ENCODE measurements at places on chromosomes 7 and 10.

DNA sequence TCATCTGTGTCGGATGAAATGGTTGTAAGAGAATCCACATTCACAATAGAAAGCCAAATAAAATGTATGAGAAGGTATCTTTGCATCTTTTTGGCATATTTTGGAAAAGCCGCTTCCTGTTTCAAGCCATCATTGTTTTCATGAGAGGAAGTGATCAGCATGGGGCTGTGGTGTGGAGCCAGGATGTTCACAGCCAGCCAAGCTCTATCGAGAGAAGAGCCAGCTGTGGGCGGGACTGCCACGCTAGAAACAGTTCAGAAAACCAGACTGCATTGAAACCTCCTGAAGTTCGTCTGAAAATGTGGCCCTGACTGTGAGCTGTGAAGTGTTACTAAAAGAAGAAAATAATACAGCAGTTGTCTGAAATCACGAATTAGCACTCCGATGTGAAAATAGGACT, 21.2 kb upstream of the NPS start:
- no peak for DNase-seq

GRCh38 chr7:38757931-38758330, 126.8 kb upstream of the AMPH start:
- no peak for DNase-seq

DNA sequence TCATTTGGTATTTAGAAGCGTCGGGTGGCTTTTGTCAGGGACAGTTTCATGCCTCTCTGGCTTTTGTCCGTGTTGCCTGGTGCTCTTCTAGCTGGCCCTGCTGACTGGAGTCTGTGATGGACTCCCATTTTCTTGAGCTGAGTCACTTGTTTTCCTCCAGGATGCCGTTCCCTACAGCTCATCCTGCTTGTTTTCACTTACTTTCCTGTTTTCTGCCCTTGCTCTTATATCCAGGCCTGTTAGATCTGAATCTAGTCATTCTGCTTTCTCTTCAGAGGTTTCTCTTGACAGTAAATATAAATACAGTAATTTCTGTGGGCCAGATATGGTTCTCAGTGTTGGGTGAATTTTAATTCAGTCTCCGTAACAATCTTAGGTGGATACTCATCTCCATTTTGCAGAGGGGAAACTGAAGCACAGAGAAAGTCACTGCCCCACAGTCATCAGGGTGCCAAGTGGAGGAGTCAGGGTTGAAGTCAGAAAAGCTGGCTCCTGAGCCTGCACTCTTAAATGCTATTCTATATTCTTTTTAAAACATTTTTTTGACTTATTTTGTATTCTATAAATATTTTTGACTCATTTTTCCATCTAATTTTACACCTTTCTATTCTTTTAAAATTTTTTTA, 85.4 kb downstream of the CCNY start:
- DNase-seq = no peak

DNA sequence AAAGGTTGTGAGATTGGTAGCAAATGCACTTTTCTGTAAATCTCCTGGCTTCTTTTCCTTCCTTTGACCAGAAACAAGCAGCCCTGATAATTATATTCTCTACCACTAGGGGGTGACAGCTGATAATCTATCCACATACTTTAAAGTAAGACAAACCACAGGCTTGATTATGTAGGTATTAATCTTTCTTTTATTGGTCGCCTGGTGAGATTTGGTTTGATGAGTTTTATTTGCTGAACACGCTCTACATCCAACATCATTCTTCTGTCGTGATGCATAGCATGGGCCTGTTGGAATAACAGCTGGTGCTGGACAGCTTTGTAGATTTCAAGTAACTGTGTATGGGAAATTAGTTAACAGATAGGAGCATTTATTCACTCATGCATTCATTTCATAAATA, 63.5 kb downstream of the ZNF365 start:
- peak; percentile 41 for DNase-seq

GRCh38 chr10:93749218-93749799, 8.4 kb upstream of the LGI1 start:
- DNase-seq = no peak

- no peak for DNase-seq
These were observed 219.1 kb downstream of the PHTF2 start for GRCh38 chr7:78017591-78018100.

- DNase-seq = no peak
These were observed 58.3 kb downstream of the BICC1 start for GRCh38 chr10:58570979-58571378.

DNA sequence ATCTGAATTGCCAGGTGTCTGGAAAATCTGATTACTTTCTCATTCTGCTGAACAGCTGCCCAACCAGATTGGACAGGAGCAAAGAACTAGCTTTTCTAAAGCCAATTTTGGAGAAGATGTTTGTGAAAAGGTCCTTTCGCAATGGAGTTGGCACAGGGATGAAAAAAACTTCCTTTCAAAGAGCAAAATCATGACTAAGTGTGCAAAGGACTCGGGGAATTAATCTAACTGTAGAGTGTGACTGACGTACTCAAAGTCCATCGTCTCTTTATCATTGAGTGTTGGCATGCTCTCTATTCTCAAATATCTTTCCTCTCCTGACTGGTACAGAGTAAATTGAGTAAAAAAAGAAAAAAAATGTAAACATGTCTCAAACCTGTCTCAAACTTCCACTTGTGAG, 3.3 kb downstream of the NPS start:
- DNase-seq = no peak

GRCh38 chr7:98398567-98399372, 2.1 kb downstream of the BAIAP2L1 start:
- DNase-seq = no peak

GRCh38 chr10:125144693-125145623, 15.4 kb downstream of the CTBP2 start:
- no peak for DNase-seq

DNA sequence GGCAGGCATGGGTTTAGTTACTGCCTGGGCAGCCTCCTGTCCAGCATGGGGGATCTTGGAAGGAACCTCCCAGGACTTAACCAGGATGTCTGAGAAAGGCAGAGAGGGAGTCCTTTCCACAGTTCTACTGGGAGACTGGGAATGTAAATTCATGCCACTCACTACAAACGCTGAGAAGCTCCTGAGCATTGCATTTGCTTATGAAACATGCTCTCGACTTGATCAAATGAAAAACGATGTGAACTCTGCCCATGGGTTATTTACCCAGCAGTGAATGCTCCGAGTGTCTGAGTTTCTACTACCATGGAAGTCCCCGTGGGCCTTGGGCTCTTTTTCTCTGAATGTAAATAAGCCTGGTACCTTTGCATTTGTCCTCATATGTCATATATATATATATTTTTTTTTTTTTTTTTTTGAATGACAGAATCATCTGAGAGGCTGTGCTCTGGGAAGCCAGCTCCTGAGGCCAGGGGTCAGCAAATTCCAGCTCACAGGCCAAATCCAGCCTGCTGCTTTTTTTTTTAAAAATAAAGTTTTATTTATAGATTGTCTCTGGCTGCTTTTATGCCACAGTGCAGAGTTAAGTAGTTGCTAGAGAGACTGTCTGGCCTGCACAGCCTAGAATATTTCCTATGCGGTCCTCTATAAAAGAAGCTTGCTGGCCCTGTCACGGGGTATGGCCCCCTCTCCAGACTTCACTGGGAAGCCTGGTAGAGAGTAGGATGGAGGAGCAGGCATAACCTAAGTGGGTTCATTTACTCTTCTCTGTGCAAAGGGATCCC, 21.4 kb upstream of the RAPGEF5 start:
- no peak for DNase-seq

Measured in activated CD4-positive, alpha-beta T cell treated with anti-CD3 and anti-CD28 coated beads for 4 hours (primary cell).